ENCODE measurements at places on chromosomes 1 and 21. TPM values are rescaled to one million over a fixed set of nuclear protein-coding genes. Genes with fewer than 3 reads are reported as not detected.

DNA sequence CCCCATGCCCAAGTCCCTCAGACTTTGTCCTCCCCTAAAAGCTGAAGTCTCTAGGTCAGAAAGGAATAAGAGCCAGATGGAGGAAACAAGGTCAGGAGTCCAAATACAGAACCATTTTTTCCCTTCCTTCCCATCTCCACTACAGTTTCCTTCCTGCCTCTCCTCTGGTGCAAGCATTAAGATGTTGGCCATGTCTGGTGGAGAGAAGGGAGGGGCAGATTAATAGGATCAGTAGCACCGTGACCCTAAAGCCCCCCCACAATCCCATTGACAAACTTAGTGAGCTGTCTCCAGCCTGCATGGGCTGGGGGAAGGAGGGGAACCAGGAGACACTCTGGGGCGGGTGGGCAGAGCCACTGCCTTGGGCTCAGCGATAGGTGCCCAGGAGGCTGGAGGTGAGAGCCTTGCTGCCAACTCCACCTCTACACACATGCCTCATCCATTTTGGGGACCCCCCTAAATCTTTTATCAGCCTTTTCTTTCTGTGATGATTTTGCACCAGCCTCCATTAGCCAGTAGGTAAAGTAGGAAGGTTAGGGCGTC is 59.8 kb downstream of the RHBG start:
- no peaks in the 10 kb centered on the region for H3K27me3 ChIP-seq
- no peak overlapping the region for H3K4me3 ChIP-seq
- H3K4me1 ChIP-seq: no peaks in the 10 kb centered on the region
- no peak overlapping the region for H3K27ac ChIP-seq
- no peaks in the 10 kb centered on the region for H3K36me3 ChIP-seq

DNA sequence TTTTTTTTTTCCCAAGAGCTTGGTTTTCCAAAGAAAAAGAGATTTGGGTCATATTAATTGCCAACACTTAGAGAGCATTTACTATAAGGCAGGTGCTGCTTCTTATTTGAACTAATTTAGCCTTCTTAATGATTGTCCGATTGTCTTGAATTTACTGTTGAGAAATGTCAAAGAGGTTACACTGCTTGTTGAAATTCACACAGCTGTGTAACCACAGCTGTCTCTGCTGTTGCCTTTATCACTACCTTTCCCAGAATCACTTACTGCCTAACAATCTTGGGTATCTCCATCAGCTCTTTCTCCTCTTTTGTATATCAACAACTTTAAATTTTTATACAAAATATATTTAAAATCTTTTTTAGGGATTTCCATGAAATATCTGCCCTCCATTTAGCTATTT is 115.6 kb downstream of the UCHL5 start:
- H3K4me3 ChIP-seq: no peak overlapping the region
- H3K36me3 ChIP-seq: no peaks in the 10 kb centered on the region
- no peaks in the 10 kb centered on the region for H3K4me1 ChIP-seq
- H3K27me3 ChIP-seq: no peaks in the 10 kb centered on the region
- no peak overlapping the region for H3K27ac ChIP-seq

DNA sequence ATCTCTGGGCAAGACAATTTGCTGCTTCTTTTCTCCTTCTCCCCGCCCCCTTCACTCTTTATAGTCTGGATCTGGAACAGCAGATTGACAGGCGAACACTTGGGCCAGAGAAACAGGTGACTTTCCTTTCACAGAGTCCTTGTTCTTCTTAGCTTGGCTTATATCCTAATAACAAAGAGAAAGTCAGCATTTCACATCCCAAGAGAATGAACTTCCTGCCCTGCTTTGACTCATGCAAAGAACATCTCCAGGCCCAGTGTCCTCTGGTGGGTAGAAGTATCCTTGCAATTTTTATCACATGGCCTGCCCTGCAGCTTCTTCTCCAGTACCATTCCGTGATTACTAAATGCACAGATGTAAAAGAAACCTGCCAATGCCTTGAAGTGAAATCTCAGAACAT is 764.4 kb downstream of the ADGRL2 start:
- H3K27me3 ChIP-seq: no peaks in the 10 kb centered on the region
- H3K4me3 ChIP-seq: no peak overlapping the region
- no peaks in the 10 kb centered on the region for H3K36me3 ChIP-seq
- H3K27ac ChIP-seq: no peak overlapping the region
- DNase-seq: no peak

GRCh38 chr1:157107702-157108101 is 8.1 kb upstream of the ETV3L start:
- H3K27me3 ChIP-seq: no peaks in the 10 kb centered on the region
- no peak for DNase-seq
- H3K4me3 ChIP-seq: no peak overlapping the region
- H3K36me3 ChIP-seq: no peaks in the 10 kb centered on the region

DNA sequence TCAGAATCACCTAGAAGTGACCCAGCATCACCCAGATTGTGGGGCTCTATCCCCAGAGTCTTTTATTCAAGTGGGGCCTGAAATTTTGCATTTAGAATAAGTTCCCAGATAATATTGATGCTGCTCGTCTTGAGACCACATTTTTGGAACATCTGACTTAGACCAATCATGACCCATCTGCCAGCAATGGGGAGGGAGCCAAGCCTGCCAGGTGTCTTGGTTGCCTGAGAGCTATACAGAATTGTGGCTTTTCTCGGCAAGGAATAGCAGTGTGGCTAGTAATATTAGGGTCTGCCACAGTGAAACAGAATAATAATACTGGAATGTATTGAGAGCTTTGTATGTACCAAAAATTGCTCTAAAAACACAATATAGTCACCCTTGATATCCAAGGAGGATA is 31.1 kb upstream of the RGS8 start:
- no peaks in the 10 kb centered on the region for H3K27me3 ChIP-seq
- DNase-seq: no peak
- H3K27ac ChIP-seq: no peak overlapping the region
- H3K4me1 ChIP-seq: no peaks in the 10 kb centered on the region

- H3K4me3 ChIP-seq: peak overlapping the region; percentile 29
- H3K27ac ChIP-seq: peak overlapping the region; percentile 35
- H3K27me3 ChIP-seq: no peaks in the 10 kb centered on the region
Observed at GRCh38 chr1:153612111-153612754, 704 bp downstream of the S100A16 start.

Gene CD244
- total RNA-seq: 0.14 TPM

Gene ASCL5
- total RNA-seq: 1.3 TPM

Gene PLEKHA6
- 15.6 TPM for total RNA-seq

Gene B3GALNT2
- 31.6 TPM for total RNA-seq
